A549 treated with Mapracorat at 1 μM for 4 hours (cell line): ENCODE measurements at places on chromosomes 16 and 17. TPM values are rescaled to one million over a fixed set of nuclear protein-coding genes. Genes with fewer than 3 reads are reported as not detected.

SAMD14 gene
- 0.13 to 0.50 TPM (median 0.37 TPM) in 5 replicates for total RNA-seq

SOST gene
- not detected in 5 replicates for total RNA-seq

OTOA gene
- total RNA-seq = 0.08 to 0.13 TPM (median 0.10 TPM) in 4 of 5 replicates, not detected in the other

KRTAP16-1 gene
- not detected in 5 replicates for total RNA-seq

C16orf92 gene
- total RNA-seq = not detected in 5 replicates

DCUN1D3 gene
- total RNA-seq = 6.6 to 8.5 TPM (median 7.5 TPM) in 5 replicates

ATP2C2 gene
- 0.10 to 0.30 TPM (median 0.17 TPM) in 5 replicates for total RNA-seq

DLX4 gene
- total RNA-seq = 2.1 to 3.3 TPM (median 2.9 TPM) in 5 replicates

CFAP119 gene
- total RNA-seq = 5.5 to 9.4 TPM (median 8.9 TPM) in 5 replicates

CDYL2 gene
- 0.46 to 0.92 TPM (median 0.53 TPM) in 5 replicates for total RNA-seq

CNTD1 gene
- total RNA-seq = 0.10 TPM in 1 of 5 replicates, not detected in the others

KRTAP2-2 gene
- not detected in 5 replicates for total RNA-seq

CACNA1G gene
- 2.7 to 4.6 TPM (median 4.1 TPM) in 5 replicates for total RNA-seq

C16orf54 gene
- total RNA-seq = not detected in 5 replicates

CKLF gene
- 66.9 to 76.0 TPM (median 71.3 TPM) in 5 replicates for total RNA-seq

KIF2B gene
- not detected in 5 replicates for total RNA-seq

DUSP3 gene
- 57.1 to 63.4 TPM (median 61.1 TPM) in 5 replicates for total RNA-seq

CCL8 gene
- not detected in 5 replicates for total RNA-seq

C17orf78 gene
- total RNA-seq = not detected in 5 replicates

ZACN gene
- total RNA-seq = 0.10 to 0.36 TPM (median 0.22 TPM) in 5 replicates

DERL2 gene
- 91.2 to 114 TPM (median 108 TPM) in 5 replicates for total RNA-seq

CHRNE gene
- 0.10 TPM in 1 of 5 replicates, not detected in the others for total RNA-seq

ARHGDIG gene
- total RNA-seq = 2.7 to 3.4 TPM (median 3.2 TPM) in 5 replicates

ACAP1 gene
- 2.7 to 6.9 TPM (median 5.1 TPM) in 5 replicates for total RNA-seq

TMC5 gene
- total RNA-seq = 4.8 to 7.3 TPM (median 5.3 TPM) in 5 replicates

FNDC8 gene
- total RNA-seq = 0.10 to 0.28 TPM (median 0.10 TPM) in 3 of 5 replicates, not detected in the others

ABCC3 gene
- total RNA-seq = 115 to 150 TPM (median 131 TPM) in 5 replicates

KRT33A gene
- total RNA-seq = not detected in 5 replicates

ACACA gene
- total RNA-seq = 42.4 to 49.9 TPM (median 47.4 TPM) in 5 replicates

DPEP3 gene
- not detected in 5 replicates for total RNA-seq

HOXB9 gene
- 6.9 to 8.0 TPM (median 7.6 TPM) in 5 replicates for total RNA-seq

TRAPPC1 gene
- 294 to 356 TPM (median 306 TPM) in 5 replicates for total RNA-seq

ARHGAP23 gene
- total RNA-seq = 50.1 to 68.5 TPM (median 65.8 TPM) in 5 replicates

CWC25 gene
- total RNA-seq = 20.4 to 24.2 TPM (median 21.5 TPM) in 5 replicates

CCDC78 gene
- 4.4 to 8.3 TPM (median 6.5 TPM) in 5 replicates for total RNA-seq

PPL gene
- 3.4 to 4.6 TPM (median 3.8 TPM) in 5 replicates for total RNA-seq

SLC6A4 gene
- 0.04 TPM in 1 of 5 replicates, not detected in the others for total RNA-seq

SPNS3 gene
- not detected in 5 replicates for total RNA-seq

ZFPM1 gene
- total RNA-seq = 4.6 to 8.1 TPM (median 6.4 TPM) in 5 replicates

GNG13 gene
- not detected in 5 replicates for total RNA-seq

PITPNM3 gene
- total RNA-seq = 1.7 to 2.8 TPM (median 2.2 TPM) in 5 replicates

GPR139 gene
- total RNA-seq = not detected in 5 replicates
